ENCODE measurements at places on chromosomes 13 and 19.

DNA sequence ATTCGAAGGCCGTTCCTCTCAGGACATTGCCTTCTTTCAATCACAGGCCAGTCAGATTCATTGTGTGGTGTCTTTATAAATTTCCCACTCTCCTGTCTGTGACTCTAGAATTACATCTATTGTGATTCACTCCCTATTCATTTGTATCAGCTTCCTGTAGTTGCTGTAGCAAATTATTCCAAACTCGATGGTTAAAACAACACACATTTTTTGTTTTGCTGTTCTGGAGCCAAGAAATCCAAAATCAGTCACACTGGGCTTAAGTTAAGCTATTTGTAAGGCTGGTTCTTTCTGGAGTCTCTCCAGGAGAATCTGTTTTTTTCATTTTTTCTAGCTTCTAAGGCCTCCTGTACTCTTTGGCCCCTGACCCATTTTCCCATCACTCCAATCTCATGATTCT, 1487.0 kb upstream of the SLC10A2 start:
- DNase-seq = no peak

- DNase-seq = no peak
Measured at GRCh38 chr19:49182848-49183375, 25.3 kb downstream of the TRPM4 start.

DNA sequence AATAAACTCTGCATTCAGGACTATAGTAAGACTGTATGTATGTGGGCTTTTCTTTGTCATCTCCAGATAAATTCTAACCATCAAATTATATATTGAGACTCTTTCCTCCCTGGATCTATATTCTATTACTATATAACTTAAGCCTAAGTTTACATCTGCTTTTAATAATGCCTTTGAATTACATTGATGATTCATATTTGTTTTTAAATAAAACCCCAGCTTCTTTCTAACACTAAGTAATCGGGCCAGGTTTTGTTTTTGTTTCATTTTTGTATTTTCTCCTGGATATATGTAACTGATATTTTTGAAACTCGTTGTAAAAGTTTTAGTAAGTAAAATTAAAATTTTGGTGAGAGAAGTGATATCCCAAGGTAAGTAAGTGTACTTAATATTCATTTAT, 1599.1 kb downstream of the PCDH9 start:
- DNase-seq = no peak

GRCh38 chr19:38288123-38288855, 15.8 kb upstream of the C19orf33 start:
- DNase-seq = no peak

DNA sequence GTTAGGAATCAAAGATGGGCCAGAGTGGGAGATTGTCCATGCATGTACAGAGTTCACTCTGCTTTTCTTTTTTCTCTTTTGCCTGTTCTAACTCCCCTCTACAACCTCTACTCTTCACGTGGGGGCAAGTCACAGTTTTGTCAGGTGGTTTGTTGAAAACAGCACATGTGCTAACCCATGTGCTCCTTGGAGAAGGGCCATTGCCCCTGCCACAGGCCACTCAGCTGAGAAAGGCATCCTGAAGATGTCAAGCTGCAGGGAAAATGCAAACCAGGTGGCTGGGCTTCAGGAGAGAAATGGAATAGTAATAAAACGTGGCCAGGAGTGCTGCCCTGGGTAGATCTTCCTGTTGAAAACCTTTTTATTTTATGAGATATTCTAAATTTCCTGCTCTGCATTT, 35.3 kb upstream of the SLC10A2 start:
- no peak for DNase-seq

- DNase-seq = no peak
Measured at GRCh38 chr19:48772503-48772953, 17.2 kb downstream of the FGF21 start.

DNA sequence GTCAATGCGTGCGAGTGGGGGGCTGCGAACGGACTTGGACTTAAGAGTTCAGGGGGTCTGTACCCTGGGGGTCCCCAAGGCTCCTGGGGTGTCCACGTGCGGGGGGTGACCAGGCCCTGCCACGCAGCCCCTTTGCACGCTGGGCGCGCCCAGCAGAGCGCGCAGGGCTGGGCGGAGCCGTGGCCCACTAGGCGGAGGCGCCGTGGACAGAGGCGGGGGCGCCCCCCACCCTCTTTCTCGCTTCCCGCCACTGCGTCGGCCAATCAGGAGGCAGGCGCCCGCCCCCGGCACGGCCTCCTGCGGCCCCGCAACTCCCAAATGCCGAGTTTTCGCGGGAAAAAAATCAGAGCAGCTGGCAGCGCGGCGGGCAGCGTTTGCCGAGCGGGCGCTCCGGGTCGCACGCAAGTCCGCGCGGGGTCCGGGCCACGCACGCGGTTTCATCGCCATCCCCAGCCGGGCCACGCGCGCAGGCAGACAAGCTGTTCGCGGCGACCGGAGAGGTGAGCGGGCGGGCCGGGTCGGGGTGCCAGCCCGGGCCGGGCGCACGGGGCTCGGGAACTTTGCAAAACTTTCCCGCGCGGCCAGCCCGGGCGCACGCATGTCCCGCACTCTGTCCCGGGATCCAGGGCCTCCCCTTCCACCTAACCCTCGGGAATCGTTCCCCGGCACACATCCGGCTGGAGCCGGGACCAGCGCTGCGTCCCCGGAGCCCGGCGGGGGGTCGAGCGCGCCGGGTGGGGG, at the start of gene UHRF1:
Gene UHRF1, plus strand, starts transcription at position 346 of the 741 bp plus-strand sequence. CDS start 1,385 bp downstream, outside the sequence.
- DNase-seq = peak; percentile 88

DNA sequence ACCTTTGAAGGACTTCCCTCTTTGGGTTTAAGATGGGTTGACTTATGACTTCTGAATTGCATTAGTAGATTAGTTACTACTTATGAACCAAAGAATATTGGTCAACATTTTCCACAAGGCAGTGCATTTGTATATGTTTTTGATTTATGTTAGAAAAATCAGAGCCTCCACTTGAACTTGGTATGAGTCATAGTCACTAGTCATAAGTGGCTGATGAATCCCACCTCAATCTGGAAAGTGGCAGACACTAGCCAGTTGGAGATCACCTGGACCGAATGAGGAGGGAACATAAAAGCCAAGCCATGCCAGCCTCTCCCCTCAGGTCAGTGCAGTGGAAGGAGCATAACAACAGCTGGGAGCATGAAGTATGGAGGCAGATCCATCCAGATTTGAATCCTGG, 39.3 kb upstream of the SPART start:
- DNase-seq = no peak

- DNase-seq = no peak
Measured at GRCh38 chr19:35908010-35908441, at the start of gene TYROBP. TSS of gene TYROBP (minus strand) at chr19:35908295. CDS start at chr19:35908228, 67 bp downstream.

DNA sequence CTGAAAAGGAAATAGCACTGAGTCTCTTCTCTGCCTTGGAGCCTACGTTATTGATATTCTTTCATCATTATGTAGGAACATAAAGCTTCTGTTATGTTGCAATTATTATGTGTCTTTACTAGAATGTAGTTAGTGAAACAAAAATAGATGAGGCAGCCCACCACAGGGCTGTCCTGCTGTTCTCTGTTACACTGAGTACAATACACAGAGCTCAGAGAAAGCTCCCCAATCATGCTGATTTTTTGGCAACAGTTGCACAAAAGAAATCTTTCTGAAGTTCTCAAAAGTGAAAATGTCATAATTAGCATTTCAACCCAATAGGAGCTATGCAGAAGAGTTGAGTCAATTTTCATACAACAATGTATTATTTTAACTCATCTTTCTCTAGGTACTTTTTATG, 119.5 kb downstream of the EFNB2 start:
- no peak for DNase-seq

GRCh38 chr13:25980255-25980654, 71.6 kb downstream of the SHISA2 start:
- DNase-seq = no peak

- no peak for DNase-seq
Measured at GRCh38 chr13:62595976-62596375, 1180.3 kb upstream of the PCDH20 start.

DNA sequence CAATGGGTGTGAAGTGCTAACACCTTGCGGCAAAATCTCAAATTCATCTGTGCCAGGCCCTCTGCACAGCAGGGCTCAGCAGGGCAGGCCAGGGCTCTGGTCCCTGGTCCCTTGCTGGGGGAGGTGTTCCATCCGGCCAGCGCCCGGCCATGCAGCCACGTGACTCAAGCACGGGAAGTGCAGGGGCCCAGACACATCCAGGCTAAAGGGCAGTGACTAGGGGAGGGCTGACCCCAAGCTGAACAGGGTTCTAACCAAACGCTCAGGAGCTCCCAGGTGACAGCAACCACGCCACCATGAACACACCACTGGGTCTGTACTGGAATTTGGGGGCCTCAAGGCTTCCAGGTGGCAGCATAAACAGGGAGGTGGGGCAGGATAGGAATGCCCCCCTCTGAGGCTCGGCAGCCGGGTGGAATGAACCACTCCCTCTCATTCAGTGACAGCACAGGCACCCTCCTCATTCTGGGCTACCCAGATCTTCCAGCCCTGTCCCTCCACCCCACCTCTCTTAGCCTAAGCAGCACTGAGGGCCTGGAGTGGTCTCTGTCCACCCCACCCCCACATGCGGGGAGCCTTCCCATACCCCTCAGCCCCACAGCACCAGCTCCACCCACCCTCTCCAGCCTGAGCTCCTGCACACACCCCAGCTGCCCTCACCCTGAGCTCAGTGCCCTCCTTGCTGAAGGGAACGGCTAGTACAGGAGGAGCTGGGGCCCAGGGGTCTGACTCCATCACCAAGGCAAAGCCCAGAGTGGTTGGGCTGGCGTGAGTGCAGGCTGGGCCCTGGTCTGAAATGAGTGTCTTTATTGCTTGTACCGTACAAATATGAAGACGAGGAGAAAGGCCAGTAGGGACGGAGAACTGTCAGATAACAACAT, 5.3 kb upstream of the CCNP start:
- no peak for DNase-seq

DNA sequence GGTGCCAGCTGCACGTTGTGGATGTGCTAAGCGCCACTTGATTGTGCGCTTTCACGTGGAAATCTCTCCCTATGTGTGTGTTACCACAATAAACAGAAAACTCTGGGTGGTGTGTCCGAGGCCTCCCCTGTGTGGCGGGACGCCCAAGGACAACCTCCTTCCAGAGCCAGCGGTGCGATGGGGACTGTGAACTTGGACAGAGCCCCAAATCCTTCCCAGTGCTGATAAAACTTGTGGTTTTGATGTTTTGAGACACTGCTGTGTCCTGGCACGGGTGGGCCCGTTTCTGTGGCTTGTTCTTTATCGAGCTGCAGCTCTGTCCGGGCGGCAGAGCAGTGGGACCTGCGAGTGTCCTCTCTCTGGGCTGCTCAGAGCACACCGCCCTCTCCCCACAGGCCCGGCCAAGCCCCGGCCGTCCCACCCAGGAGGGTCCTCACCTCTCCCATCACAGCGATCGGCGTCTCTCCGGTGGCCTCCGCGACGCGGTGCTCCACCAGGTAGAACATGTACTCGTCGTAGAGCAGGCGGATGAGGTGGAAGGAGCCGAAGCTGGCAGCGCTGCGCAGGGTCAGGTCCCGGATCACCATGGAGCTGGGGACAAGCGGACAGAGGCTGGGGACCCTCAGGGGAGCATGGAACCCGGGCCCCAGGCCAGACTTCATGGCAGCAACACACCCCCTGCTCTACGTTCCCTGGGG, 18.8 kb upstream of the RANBP3 start:
- no peak for DNase-seq

DNA sequence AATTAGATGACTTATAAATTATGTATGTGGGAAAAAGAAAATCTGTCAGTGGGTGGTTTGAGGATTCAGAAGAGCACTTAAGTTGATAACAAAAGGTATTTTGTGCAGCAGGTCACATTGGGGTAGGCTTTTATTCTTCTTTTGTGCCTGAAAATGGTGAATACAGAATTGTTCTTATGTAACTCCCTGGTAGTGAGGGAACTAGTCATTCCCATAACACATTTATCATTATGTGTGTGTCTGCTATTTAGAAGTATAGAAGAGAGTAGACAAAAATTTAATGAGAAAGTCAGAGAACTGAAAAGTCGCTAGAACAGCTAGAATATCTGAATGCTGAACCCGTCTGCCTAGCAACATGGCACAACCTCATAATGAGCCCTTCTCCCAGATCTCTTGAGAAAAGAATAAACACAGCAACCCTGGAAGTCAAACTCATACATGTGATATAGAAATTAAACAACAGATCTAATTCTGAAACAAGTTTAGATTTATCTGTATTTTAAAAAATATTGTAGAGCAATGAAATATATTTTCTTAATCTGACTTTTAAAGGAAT, 111.8 kb upstream of the EDNRB start:
- no peak for DNase-seq

DNA sequence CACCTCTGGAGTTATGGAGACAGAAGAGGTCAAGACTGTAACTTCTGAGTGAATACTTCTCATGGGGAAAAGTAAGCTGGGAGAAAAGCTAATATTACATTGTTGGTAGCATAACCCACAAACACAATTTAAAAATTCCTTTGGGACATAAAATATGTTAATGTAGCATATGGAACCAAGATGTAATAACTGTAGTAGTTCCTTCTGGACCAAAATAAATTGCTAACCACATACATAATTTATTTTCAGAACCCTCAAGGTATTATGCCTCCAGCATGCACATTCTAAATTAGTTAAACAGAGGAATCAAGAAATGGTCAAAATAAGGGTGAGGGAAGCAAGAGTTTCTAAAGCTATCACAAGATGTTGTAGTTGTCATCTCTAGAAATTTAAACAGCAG, 4.8 kb upstream of the RNF17 start:
- no peak for DNase-seq

GRCh38 chr13:46388846-46389245, 1.8 kb upstream of the RUBCNL start:
- no peak for DNase-seq

- no peak for DNase-seq
Measured at GRCh38 chr13:77056382-77056781, 29.4 kb upstream of the FBXL3 start.

DNA sequence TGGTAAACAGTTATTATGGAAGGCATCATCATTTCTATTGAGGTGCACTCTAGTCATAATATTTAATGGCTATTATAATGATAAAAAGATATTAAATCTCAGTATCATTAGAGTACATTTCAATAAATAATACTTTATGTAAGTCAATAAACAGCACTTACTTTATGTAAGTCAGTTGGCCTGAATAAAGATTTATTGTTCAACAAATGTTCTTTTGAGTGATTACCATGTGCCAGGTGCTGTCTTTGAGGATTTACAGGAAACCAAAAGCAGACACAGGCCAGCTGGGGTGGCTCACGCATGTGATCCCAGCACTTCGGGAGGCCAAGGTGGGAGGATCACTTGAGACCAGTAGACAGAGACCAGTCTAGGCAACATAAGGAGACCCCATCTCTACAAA, 5.0 kb upstream of the NKG7 start:
- no peak for DNase-seq

- DNase-seq = no peak
Measured at GRCh38 chr13:50990065-50990817, 80.7 kb downstream of the RNASEH2B start.

GRCh38 chr13:86906127-86906874, 764.9 kb upstream of the SLITRK5 start:
- DNase-seq = no peak

All from stimulated activated CD4-positive, alpha-beta T cell treated with anti-CD3 and anti-CD28 coated beads, Interleukin-2, amount 100 ng/mL, for 24 hours (primary cell).